ENCODE measurements at places on chromosomes 6 and 20. TPM values are rescaled to one million over a fixed set of nuclear protein-coding genes. Genes with fewer than 3 reads are reported as not detected.

Gene PPP1R14C
- polyA plus RNA-seq: 14.0 TPM

Gene MCCD1
- not detected for polyA plus RNA-seq

Gene WFDC5
- not detected for polyA plus RNA-seq

Gene MICB
- not detected for polyA plus RNA-seq

Gene ACSS1
- 0.14 TPM for polyA plus RNA-seq

Gene VNN1
- polyA plus RNA-seq: not detected

Gene CST5
- not detected for polyA plus RNA-seq

Gene LY6G5C
- polyA plus RNA-seq: 13.4 TPM

Gene TRIM10
- polyA plus RNA-seq: not detected

Gene IPCEF1
- polyA plus RNA-seq: 3.9 TPM

Gene C6orf52
- 5.7 TPM for polyA plus RNA-seq

Gene TCEA2
- polyA plus RNA-seq: 87.7 TPM

Gene FBXO9
- 108 TPM for polyA plus RNA-seq

Gene SLC32A1
- polyA plus RNA-seq: 40.0 TPM

Gene PLCB4
- 13.1 TPM for polyA plus RNA-seq

Gene DYNLRB1
- 106 TPM for polyA plus RNA-seq

Gene PTPRT
- 9.2 TPM for polyA plus RNA-seq

Gene VGLL2
- polyA plus RNA-seq: not detected

Gene LGSN
- not detected for polyA plus RNA-seq

Gene PLA2G7
- not detected for polyA plus RNA-seq

Gene FAM209B
- polyA plus RNA-seq: not detected

Gene PTK6
- polyA plus RNA-seq: not detected

Gene ELOVL2
- 5.4 TPM for polyA plus RNA-seq

Gene SIRPB1
- polyA plus RNA-seq: not detected

Gene TRIM15
- polyA plus RNA-seq: not detected

Gene KIF6
- polyA plus RNA-seq: 2.1 TPM

Gene CST1
- polyA plus RNA-seq: not detected

Gene SPTLC3
- polyA plus RNA-seq: not detected

Gene VARS1
- 40.9 TPM for polyA plus RNA-seq
